ENCODE measurements at places on chromosomes 7 and 10.

GRCh38 chr10:49596493-49596809 is 13.7 kb upstream of the SLC18A3 start:
- DNase-seq = no peak

GRCh38 chr10:17626656-17627055 is 9.5 kb upstream of the HACD1 start:
- DNase-seq = no peak

GRCh38 chr7:151599401-151600227 is 79.9 kb upstream of the RHEB start:
- DNase-seq = no peak

DNA sequence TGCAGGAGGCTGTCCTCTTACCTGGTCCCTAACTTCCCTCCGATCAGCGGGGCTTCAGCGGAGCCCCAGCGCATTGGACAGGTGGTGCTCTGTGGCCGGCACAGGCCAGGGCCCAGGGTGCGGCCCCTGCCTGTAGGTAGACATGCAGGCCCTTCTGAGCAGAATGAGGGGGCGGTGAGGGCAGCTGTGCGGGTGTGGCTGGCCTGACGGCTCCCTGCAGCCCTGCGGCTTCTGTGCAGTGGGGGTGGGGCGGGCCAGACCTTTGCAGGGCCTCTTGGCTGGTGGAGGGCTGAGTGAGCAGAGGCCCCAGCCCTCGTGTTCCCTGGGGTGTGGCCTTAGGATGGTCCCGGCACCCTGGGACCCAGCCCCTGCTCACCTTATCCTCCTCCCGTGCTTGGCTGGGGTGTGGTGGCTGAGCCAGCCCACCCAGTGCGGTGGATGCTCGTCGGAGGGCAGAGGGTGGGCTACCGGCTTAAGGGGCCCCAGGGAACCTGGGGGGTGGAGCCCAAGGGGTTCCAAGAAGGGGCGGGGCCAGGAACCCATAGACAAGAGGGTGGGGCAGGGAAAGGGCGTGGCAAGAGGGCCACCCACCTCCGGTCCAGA is 175.2 kb upstream of the TNRC18 start:
- DNase-seq = no peak

GRCh38 chr10:6151087-6151977 is 51.4 kb upstream of the PFKFB3 start:
- DNase-seq = no peak

- DNase-seq = no peak
Measured at GRCh38 chr7:88432301-88432700, 125.6 kb upstream of the STEAP4 start.

GRCh38 chr10:132204078-132204780 is 17.5 kb downstream of the DPYSL4 start:
- DNase-seq = no peak

DNA sequence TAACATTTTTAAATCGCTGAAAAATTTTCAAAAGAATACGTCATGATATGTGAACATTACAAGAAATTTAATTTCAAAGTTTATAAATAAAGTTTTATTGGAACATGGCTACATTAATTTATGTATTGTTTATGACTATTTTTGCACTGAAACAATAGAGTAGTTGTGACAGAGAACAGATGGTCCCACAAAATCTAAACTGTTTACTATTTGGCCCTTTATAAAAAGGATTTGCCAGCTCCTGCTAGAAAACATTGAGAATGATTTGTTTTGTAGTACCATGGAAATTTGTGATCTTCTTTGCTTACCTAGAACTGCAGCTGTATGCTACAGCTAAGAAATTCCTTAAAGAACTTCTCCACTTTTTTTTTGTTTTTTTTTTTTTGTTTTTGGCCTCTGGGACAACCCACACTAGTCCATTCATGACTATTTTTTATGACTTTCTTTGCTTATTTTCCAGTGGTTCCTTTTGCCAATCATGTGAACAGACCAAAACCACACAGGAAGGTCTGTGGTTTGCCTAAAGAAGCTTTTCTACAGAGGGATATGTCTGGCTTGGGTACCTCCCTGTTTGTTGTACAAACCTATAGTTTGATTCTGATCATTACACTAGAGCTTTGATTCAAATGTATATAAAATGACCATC is 55.7 kb downstream of the ST7 start:
- no peak for DNase-seq

GRCh38 chr7:75534727-75535307 is 42.7 kb downstream of the SPDYE5 start:
- no peak for DNase-seq

- no peak for DNase-seq
Measured at GRCh38 chr7:816751-817671, 15.3 kb upstream of the SUN1 start.

DNA sequence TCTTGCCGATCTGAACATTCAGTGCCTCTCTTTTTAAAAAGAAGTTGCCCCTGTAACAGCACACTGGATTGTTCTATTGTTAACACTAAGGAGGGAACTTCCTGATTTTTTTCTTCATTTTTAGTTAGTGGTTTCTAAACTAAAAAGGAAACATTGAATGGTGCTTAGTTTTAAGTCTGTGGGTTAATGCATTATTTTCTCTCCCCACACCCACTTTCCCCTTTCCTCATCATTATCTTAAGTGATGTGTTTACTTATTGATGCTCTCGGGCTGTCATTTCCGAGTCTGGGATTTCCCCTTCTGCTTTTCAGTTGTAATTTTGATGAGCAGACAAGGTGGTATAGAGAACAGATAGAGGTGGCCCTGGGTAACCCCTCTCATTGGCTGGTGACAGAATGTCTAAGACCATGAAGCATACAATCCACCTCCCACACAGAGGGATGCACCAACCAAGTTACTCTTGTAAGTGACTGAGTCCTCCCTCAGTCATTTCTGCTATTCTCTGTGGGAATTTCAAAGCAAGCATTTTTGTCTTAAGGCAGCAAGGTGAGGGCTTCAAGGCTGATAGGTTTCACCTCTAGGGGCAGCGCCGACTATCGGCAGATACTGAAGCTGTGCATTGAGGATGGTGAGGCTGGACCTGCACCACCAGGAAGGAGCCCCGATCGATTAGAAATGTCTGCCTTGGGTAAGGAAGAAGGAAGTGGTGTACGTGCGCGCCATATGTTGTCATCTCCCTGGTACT is 49.5 kb downstream of the CHN2 start:
- no peak for DNase-seq

GRCh38 chr10:86311906-86312305 is 54.7 kb downstream of the GRID1 start:
- no peak for DNase-seq

DNA sequence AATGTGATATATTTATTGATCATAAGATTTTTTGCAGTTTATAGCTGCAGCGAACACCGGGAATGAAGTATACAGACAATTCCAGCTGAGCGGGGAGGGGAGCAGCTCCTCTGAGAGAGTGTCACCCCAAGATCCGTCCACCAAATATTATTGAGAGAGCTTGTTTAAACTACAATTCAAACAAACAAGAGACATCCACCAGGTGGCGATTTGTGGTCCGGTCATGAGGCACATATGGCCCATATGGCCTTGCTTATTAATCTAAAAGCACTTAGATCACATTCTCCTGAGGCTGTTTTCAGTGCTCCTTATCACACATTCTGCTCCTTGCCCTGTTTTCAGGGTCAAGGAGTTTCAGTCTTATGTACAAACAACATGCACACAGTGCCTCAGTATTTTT is 83.1 kb downstream of the THSD7A start:
- DNase-seq = no peak

DNA sequence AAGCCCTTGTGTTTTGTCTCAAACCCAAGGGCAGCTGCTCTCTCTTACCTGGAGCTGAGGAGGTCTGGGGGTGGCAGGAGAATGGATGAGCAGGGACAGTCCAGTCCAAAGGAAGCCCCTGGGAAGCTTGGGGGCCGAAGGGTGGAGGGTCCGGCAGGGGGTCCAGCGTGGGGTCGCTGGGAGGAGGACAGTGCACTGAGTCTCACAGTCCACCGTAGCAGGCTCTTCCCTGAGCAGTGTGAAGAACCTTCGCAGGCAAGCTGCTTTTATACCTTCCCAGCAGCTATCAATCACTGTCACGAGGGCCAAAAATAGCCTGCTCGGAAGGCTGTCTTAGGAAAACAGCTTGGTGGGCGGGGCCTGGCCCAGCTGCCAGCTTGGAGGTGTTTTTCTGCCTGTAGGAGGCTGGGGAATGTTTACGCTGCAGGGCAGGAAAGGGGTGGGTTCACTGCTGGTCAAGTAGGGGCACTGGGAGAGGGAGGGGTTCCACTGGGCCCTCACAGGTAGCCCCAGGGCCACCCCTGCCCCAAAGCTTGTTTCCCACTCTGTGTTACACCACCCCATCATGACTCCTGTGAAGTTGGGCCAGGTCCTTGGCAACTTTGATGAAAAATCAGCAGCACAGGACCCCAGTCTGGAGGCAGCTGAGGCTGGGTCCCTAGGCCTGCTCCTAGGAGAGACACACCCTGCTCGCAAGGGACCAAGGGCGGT is at the start of gene DEPP1:
Gene DEPP1, minus strand, starts transcription at position 240 of the 711 bp plus-strand sequence. CDS start 779 bp downstream, outside the sequence.
- peak; percentile 87 for DNase-seq

DNA sequence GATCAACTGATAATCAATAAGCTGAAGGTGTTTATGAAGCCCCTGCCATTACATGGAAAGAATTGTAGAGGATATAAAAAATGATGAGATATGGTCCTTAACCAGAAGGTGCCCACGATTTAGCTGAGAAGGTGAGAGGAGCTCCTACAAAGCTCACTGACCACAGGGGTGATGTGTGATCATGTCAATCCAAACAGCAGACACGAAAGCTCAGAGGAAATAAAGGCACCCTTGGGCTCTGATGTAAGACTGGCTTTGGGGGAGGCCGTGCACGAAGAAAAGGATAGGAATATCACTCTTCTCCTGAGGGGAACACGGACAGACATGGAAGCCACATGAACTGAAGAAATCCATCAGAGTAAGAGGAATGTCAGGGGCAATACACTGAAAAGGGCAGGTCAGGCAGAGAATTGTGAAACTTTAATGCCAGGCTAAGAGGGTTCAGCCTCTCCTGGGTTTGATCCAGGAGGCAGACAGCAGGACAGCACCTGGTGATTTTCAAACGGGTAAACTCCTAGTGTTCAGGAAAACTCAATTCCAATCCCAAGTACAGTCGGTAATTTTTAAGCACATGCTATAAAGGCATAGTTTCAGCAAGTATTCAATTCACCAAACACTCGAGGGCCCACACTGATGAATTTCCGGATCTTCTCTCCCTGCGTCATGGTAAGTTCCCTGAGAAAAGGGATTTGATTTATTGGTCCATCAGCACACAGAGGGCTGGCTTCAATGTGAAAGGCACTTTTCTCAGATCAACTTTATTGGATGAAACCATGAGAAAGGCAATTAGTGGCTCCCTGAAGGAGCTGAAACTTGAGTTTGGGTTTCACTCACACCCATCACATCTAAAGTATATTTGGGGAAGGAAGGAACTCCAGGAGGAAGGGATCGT is 163.8 kb downstream of the PRPF18 start:
- no peak for DNase-seq

DNA sequence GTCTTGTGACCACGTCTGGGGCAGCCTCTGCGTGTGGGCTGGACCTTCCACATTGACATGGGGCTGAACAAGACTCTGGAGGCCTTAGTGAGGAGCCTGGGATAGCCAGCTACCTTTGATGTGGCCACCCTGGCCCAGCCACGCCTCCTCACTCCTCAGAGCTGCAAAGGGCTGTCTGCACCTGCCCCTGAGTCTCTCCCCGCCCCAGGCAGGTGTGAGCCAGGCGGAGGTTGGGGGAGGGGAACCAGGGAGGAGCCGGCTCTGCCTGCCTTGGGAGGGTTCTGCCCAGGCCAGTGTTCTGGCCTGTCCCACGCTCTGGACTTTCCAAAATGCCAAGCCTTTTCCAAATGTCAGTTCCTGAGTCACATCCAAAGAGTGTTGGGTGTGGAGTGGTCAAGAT is 72.2 kb downstream of the GTF2IRD1 start:
- no peak for DNase-seq

GRCh38 chr7:156993021-156993924 is 17.2 kb downstream of the MNX1 start:
- no peak for DNase-seq

- DNase-seq = no peak
Measured at GRCh38 chr10:81725851-81726250, 149.1 kb upstream of the NRG3 start.

GRCh38 chr10:932589-932988 is 1.1 kb upstream of the LARP4B start:
- no peak for DNase-seq

DNA sequence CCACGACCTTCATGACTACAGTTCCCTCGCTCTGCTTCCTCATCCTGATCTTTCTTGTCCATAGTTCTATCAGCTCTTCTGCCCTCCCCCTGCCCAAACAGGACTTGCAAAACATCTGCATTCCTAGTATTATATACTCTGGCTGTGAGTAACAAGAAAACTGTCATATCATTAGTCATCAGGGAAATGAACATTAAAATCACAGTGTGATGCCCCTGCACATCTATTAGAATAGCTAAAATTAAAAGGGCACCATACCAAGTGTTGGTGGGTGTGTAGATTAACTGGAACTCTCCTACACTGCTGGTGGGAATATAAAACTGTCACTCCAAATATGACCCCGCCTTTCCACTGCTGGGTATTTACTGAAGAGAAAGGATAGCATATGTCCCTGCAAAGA is 141.8 kb downstream of the C7orf25 start:
- no peak for DNase-seq

DNA sequence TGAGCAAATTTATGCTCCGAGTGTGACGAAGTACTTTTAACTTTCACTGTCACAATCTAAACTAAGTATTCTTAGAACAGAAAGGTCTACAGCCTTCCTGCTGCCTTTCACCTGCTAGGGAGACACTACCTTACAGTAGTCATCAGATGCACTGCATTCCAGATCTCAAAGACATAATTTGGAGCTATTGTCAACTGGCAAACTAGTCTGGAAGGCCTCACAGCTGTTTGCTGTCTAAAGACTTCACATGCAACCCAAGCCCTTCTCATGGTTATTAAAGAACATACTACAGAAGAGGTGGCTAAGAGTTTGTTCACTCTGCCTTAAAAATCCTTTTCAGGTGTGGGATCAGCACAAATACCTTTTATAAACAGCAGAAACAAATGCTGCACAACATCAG is 91.8 kb upstream of the KCNIP2 start:
- no peak for DNase-seq

DNA sequence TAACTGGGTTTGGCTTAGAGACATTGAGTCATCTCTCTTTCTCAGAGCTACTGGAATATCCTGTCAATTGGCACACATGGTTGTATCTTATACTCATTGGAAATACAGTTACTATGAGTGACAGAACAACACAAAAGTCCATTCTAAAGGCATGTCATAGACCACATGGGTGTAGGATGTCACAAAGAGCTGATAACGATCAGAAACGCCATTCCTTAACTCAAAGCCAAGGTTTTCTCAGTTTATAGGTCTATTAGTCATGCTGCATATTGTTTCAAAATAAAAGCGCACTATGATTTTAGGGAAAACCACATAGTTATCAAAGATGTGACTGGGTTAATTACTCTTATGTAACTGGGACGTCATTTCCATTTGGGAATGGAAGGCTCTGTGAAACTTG is 147.2 kb upstream of the FAM171A1 start:
- DNase-seq = no peak

- DNase-seq = no peak
Measured at GRCh38 chr10:35352512-35352911, 16.2 kb downstream of the CCNY start.

- no peak for DNase-seq
Measured at GRCh38 chr10:20945546-20946332, 48.6 kb upstream of the NEBL start.
